CD8-positive, alpha-beta memory T cell (primary cell): ENCODE measurements at places on chromosomes 12 and 14.

GRCh38 chr14:23877538-23878180, 75.9 kb upstream of the DHRS4 start:
- no peak for DNase-seq

DNA sequence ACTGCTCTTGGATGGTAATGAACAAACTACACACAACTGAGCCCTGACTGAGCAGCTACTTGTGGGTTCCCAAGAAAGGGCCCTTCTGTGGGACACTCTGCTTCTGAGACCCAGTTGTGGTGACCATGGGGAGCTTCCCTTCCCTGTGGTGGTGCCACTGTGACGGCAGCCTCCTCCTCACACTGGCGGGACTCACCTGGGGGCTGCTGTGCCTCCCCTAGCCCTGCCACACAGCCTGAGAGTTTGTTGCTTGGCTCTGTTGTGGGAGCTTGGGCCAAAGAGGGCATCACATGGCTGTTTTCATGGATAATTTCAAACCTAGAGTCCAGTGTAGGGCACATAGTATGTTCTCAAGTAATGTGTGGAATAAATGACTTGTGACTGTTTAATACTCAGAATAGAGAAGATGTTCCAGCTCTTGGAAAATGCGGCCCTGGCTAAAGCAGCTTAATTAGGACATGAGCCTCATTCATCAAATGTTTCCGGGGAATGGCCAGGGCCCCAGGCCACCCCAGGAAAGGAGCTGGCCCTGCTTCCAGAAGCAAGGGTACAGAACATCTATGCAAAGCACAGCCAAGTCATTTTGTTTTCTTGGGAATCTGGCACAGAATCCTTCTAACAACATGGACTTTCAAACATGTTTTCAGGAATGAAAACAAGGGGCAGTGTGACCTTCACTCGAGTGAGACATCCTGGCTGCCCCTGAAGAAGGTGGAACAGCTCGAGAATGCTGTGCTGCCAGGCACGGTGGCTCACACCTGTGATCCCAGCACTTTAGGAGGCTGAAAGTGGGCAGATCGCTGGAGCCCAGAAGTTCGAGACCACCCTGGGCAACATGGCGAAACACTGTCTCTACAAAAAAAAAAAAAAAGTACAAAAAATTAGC, 21.2 kb downstream of the ZFYVE21 start:
- DNase-seq: no peak

- no peak for DNase-seq
These were observed 23.8 kb downstream of the SLC6A13 start for GRCh38 chr12:238736-239398.

DNA sequence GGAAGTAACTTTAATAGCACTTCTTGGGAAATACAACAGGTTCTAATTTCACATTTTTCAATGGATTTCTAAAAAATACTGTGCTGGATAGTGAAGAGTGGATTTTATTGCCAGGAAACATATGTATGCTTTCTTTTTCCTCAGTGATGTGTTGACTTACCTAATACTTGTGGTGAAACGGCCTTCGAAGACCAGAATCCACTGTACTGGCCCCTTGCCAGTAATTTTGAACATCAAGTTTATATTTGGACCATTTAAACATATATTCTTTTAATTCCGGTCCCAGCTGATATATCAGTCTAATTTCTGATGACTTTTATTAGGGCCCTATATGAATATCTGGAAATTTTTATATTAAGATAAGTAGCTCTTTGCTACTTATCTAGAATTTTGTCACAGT, 1.8 kb downstream of the MSRB3 start:
- no peak for DNase-seq

DNA sequence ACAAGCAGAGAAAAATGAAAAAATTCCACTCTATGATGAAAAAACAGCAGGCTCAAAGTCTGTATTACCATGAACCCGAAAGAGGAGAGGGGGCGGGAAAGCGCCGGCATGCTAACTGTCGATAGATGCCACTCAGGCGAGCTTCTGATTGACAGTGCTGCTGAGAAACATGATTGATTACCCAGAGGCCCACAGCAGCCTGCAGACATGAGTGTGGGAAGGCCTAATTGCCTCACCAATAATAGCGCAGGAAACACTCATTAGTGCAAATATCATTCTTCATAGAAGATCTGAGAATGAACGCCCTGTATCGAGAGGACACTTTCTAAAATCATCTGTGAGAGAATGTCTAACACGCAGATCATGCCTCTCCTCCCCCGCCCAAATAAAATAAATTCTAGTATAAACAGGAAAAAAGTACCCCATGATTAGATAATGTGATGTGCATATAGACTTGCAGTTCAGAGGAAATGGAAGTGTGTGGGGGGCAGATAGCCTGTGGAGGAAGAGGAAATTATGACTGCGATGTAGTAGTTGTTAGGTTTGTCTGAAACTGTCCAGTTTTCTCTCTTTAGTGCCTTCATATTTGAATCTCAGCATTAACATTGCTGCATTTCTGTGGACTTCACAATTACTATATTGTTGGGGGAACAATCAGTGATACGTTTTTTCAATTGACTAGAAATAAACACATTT, 15.6 kb downstream of the TPH2 start:
- no peak for DNase-seq

DNA sequence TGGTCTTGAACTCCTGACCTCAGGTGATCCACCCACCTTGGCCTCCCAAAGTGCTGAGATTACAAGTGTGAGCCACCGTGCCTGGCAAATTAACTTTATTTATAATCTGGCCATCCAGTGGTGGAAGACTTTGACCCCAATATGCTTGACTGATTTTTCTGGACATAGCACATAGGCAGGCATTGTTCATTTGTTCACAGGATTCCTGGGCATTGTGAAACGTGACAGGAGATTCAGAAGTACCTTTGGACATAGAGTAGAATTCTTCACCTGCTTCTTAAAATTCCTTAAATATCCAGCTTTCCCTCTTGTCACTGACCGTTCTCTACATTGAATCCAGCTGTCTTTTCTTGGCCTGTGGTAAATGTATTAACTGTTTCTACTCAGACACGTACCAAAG, 103.1 kb downstream of the SCN8A start:
- DNase-seq: no peak

DNA sequence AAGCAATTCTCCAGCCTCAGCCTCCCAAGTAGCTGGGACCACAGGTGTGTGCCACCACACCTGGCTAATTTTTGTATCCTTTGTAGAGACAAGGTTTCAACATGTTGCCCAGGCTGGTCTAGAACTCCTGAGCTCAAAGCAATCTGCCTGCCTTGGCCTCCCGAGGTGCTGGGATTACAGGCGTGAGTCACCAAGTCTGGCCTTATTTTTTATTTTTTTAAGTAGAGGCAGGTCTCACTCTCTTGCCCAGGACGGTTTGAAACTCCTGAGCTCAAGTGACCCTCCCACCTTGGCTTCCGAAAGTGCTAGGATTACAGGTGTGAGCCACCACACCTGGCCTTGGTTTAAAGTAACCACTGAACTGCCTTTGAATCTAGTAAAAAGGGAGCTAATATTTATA, 56.8 kb downstream of the SPPL3 start:
- DNase-seq: no peak

GRCh38 chr12:110543252-110543959, 39.7 kb downstream of the PPTC7 start:
- DNase-seq: no peak

GRCh38 chr14:95577870-95578269, 43.0 kb downstream of the GLRX5 start:
- DNase-seq: no peak

- DNase-seq: no peak
These were observed 13.5 kb downstream of the PHLDA1 start for GRCh38 chr12:76018111-76018510.

GRCh38 chr14:97299661-97300060, 502.5 kb downstream of the VRK1 start:
- peak; percentile 51 for DNase-seq

DNA sequence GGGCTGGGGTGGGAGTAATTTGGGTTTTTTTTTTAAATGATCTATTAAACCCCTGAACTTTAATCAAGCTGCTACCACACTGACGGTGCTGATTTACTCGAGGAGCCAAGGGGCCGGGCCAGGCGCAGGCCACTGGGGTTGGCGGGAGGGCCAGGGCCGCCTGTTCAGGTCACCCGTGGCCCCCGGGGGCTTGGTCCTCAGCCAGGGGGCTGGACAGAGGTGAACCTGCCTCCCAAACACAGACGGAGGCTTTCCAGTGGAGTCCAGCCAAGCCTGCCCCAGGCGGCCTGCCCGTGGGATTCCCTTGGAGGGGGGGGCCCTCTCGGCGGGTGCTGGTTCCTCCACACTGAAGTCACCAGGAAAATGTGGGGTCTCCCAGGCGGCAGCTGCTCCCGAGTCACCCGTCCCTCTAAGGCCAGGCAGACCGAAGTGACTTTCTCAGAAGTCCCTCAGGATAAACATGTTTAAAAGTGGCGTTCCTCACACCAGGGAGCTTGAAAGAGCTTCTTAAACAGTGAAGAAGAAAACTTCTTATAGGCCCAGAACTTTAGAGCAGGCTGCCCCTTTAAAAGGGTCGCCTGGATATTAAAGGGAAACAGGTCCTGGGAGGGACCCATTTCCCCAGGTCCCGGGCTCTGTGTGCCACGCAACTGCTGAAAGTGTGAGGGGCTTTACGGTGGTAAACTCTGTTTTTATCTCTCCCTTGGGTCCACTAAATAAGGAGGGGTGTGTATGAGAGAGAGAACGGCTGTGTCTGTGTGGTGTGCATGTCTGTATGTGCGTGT, 167.2 kb upstream of the GSC start:
- no peak for DNase-seq

GRCh38 chr14:61930101-61930857, 168.1 kb downstream of the SNAPC1 start:
- no peak for DNase-seq
